ENCODE measurements at places on chromosomes 12 and 14.

GRCh38 chr12:105409801-105410471 lies 79.4 kb downstream of the C12orf75 start:
- no peak for DNase-seq

DNA sequence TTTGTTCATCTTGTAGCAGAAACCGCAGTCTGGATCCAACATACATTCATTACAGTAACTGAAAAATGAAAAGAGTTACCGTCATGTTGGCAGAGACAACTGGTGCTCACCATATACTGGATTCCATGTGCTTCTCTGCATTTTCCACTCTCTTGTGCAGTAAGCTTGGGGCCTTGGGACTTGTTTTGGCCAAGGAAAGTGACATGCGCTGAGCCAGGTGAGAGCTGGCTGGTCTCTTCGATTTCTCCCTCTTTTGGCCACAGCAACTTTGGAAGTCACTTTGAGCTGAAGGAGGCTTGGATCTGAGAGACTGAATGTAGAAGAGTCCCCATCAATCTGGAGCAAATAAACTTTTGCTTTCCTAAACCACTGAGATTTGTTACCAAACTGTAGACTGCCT lies 210.6 kb upstream of the ABCD2 start:
- no peak for DNase-seq

GRCh38 chr12:74646831-74647230 lies 109.2 kb downstream of the ATXN7L3B start:
- DNase-seq = no peak

GRCh38 chr12:104990950-104991349 lies 4.8 kb downstream of the NOPCHAP1 start:
- no peak for DNase-seq

DNA sequence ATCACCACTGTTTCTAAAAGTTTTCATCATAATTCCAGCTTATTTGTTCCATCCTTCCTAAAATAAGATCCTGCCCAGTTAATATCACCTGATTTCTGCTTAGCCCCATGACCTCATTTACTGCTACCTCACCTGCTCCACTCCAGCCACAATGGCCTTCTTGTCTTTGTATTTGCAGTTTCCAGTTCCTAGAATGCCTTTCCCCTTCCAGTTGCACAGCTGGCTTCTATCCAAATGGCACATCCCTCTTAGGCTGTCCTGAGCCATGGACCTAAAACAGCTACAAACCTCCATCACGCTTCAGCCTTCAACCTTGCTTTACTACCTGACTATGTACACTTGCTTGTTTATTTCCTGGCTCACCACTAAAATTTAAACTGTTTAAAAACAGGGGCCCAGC lies 6.5 kb upstream of the LGMN start:
- DNase-seq = no peak
